Cortex of kidney (tissue), 1 donor: ENCODE measurements at places on chromosomes 1 and 21.

DNA sequence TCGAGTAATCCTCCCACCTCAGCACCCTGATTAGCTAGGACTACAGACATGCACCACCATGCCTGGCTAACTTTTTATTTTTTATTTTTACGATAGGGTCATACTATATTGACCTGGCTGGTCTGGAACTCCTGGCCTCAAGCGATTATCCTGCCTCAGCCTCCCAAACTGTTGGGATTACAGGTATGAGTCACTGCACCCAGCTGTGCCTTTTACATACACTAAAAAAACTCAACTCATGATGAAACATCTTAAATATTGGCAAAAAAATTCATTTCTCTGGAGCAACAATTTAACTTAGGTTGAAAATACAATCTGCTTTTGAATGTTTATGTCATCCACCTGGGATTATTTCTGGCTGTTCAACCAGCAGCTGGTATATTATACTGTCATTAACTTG lies 598.3 kb upstream of the ZP4 start:
- no peak for DNase-seq

GRCh38 chr1:66981679-66982078 lies 56.9 kb downstream of the MIER1 start:
- DNase-seq = no peak

DNA sequence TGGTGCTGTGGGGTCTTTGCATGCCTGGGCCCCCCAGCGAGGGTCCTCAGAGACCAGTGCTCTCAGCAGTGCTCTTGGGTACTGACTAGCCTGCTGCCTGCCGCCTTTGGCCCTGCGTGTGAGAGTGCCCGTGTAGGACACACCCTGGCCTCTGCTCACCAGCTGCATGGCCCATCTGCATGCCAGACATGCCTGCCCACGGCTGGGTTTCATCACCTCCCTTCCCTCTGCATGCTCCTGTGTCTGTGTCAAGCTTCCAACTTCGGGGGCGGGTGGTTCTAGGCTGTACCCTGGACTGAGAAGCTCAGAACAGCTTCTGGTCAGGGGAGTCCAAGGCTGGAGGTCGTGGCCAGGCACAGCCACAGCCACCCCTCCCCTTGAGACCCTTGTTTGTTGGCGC lies 56.9 kb downstream of the PTPRF start:
- no peak for DNase-seq

DNA sequence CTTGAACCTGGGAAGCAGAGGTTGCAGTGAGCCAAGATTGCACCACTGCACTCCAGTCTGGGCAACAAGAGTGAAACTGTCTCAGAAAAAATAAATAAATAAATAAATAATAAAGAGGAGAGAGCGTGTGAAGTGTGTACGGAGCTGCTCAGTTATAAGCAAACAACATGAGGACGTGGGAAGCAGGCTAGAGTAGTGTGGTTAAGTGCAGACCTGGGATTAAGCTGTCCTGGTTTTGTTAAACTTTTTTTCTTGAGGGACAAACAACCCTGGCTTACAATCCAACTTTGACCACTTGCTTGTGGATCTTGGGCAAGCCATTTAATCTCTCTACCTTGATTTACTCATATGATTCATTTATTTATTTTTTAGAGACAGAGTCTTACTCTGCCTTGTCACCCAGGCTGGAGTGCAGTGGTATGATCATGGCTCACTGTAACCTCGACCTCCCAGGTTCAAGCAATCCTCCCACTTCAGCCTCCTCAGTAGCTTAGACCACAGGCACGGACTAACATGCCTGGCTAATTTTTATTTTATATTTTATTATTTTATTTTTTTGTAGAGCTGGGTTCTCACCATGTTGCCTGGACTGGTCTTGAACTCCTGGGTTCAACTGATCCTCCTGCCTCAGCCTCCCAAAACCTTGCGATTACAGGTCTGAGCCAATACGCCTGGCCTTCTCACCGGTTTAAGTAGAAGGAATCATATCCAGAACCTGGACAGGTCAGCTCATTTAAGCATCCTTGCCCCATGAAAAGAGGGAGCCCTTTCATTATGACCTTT lies 52.7 kb downstream of the RPS6KA1 start:
- no peak for DNase-seq

- DNase-seq = no peak
Observed at GRCh38 chr1:36947384-36947783, 86.9 kb downstream of the GRIK3 start.

DNA sequence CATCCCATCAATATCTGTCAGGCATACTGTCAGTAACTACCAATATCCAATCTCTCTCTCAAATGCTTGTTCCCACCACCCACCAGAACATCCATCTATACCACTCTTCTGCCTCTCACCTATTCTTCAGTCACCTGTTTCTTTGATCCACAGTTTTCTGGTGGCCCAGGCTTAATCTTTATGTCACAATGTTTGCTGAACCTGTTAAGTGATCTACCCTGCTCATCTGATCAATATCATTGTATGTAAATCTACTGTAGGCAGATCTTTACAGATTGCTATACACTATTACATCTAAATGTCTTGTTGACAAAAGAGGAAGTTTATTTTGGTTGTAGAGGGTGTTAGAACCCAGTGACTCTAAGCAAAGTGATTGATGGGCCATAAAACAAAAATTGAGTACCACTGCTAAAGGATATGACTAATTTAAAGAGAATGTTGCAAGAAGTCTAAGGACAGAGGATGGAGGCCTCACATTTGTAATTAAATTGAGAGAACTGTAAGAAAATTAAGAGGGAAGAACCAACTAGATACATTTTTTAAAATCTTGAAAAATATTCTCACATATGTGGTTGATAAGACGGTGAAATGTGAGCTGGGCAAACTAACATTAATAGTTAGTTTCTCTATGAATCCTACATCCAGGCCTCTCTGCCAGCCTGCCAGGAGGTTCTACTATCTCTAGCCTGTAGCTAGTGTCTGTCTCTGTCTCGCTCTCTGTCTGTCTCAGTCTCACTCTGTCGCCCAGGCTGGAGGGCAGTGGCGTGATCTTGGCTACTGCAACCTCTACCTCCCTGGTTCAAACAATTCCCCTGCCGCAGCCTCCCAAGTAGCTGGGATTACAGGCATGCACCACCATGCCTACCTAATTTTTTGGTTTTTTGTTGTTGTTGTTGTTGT lies 34.1 kb downstream of the EGLN1 start:
- no peak for DNase-seq

GRCh38 chr1:55418208-55419000 lies 203.2 kb upstream of the USP24 start:
- DNase-seq = no peak

DNA sequence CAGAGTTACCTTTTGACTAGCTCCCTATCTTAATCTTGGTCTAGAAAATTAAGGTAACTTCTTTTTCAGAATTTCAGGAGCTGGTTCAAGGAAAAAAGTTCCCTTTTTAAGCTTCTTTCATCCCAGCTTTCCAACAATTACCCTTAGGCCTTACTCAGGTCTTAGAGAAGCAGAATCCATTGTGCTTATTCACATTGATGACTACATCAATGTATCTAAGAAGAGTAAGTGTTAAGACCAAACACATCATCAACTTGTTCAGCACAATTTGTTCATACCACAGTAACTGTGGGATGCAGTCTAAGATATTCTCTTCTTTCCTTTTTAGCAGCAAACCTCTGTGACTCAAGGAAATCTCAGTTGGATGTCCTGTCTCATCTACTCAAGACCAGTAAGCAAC lies 4.1 kb downstream of the MRPL9 start:
- DNase-seq = no peak

GRCh38 chr1:214422137-214422671 lies 129.2 kb downstream of the PTPN14 start:
- no peak for DNase-seq

DNA sequence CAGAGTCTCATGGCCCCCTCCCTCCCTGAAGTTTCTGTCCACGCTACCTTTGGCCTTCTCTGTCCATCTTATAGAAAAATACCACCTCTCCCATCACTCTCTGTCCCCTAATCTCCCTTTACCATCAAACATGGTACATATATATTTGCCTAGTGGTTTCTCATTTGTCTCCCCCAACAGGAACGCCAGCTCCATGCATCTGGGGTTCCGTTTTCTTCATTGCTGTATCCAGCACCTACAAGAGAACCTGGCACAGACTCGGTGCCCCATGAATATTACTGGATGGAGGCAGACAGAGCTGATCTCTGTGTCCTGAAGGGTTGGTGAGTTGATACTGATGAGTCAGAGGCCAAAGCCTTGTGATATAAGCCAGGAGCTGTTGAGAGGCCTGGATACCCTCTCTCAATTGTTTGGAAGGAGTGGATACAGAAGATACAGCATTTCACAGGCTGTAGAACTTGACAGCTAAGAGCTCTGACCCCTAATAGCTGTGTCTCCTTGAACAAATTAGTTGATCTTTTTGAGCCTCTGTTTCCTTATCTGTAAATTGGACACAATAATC lies 21.9 kb downstream of the HEYL start:
- no peak for DNase-seq

GRCh38 chr1:153544453-153545066 lies 1.0 kb downstream of the S100A4 start:
- no peak for DNase-seq

DNA sequence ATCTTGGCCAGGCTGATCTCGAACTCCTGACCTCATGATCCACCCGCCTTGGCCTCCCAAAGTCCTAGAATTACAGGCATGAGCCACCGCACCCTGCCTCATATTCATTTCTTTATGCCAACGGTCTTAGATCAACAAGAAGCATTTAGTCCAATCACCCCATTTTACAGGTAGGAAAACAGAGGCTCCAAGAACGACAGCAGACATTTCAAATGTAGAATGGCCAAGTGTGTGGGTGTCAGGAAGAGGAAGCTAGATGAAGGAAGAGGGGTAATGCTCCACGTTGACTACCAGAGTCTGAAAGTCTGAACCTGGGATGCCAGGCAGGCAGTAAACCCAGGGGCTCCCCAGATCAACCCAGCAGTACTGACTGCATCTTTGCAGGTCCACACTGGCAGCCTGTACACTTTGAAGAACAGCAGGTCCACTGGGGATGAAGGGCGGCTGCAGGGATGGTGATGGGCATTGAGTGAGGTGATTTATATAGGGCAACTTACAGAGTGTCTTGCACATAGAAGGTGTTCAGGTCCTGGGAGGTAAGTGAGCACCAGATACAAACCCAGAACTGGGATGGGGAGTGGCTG lies 120.2 kb downstream of the EPHB2 start:
- no peak for DNase-seq
